ENCODE measurements at places on chromosomes 3 and 15. TPM values are rescaled to one million over a fixed set of nuclear protein-coding genes. Genes with fewer than 3 reads are reported as not detected.

Gene IL20RB
- polyA plus RNA-seq: 1.2 TPM

Gene LRRC31
- polyA plus RNA-seq: not detected

Gene PLSCR4
- 64.6 TPM for polyA plus RNA-seq

Gene C15orf62
- 0.33 TPM for polyA plus RNA-seq

Gene MYZAP
- polyA plus RNA-seq: 8.1 TPM

Gene H1-8
- not detected for polyA plus RNA-seq

Gene BOC
- 32.3 TPM for polyA plus RNA-seq

Gene PFN2
- polyA plus RNA-seq: 50.5 TPM

Gene OTOL1
- polyA plus RNA-seq: not detected

Gene SLC2A2
- polyA plus RNA-seq: 0.56 TPM

Gene ZFAND6
- 79.4 TPM for polyA plus RNA-seq

Gene TRNT1
- polyA plus RNA-seq: 11.9 TPM

Gene PRTG
- polyA plus RNA-seq: 0.52 TPM

Gene VPS39
- 29.9 TPM for polyA plus RNA-seq

Gene SNX22
- 0.90 TPM for polyA plus RNA-seq

Gene IMPG2
- 0.03 TPM for polyA plus RNA-seq

Gene MKRN3
- polyA plus RNA-seq: 0.12 TPM

Gene TMOD2
- 28.9 TPM for polyA plus RNA-seq

Gene CPLX3
- polyA plus RNA-seq: not detected

Gene SLC35G2
- 16.4 TPM for polyA plus RNA-seq

Gene ISLR
- polyA plus RNA-seq: 65.8 TPM

Gene SI
- polyA plus RNA-seq: 0.12 TPM

Gene C3orf38
- polyA plus RNA-seq: 3.3 TPM

Gene PKM
- polyA plus RNA-seq: 126 TPM

Gene GHSR
- polyA plus RNA-seq: not detected

Gene LRRIQ4
- not detected for polyA plus RNA-seq

Gene CCDC80
- polyA plus RNA-seq: 81.7 TPM

Gene FAM81A
- 0.25 TPM for polyA plus RNA-seq

Gene SOX14
- not detected for polyA plus RNA-seq

Gene EEF1AKMT4
- polyA plus RNA-seq: 4.4 TPM

Gene CFAP20DC
- 0.36 TPM for polyA plus RNA-seq

Gene CMTM6
- 19.0 TPM for polyA plus RNA-seq

Gene A4GNT
- polyA plus RNA-seq: 0.18 TPM

Gene NTRK3
- polyA plus RNA-seq: 2.0 TPM

Gene FNDC3B
- polyA plus RNA-seq: 31.8 TPM

Gene SLC28A1
- polyA plus RNA-seq: 0.02 TPM

Gene ARNT2
- 1.5 TPM for polyA plus RNA-seq

Gene CHRNB4
- 0.03 TPM for polyA plus RNA-seq

Gene TMEM207
- polyA plus RNA-seq: not detected

Gene CYP1A2
- 0.07 TPM for polyA plus RNA-seq

Gene AQP9
- 16.7 TPM for polyA plus RNA-seq

Gene ITIH1
- 0.30 TPM for polyA plus RNA-seq

Gene FOXL2NB
- polyA plus RNA-seq: 0.02 TPM

Gene PLXNB1
- 31.2 TPM for polyA plus RNA-seq

Gene PHLDB2
- 84.1 TPM for polyA plus RNA-seq

Gene RPN1
- polyA plus RNA-seq: 87.8 TPM

Gene CLRN1
- not detected for polyA plus RNA-seq

Gene GCSAM
- 0.12 TPM for polyA plus RNA-seq

Gene CA12
- polyA plus RNA-seq: 9.6 TPM

Gene PLD1
- 11.9 TPM for polyA plus RNA-seq

Gene LRRN1
- polyA plus RNA-seq: not detected

Gene VWA5B2
- polyA plus RNA-seq: 4.4 TPM
